HS-5 (cell line): ENCODE measurements at places on chromosomes 6 and 20.

DNA sequence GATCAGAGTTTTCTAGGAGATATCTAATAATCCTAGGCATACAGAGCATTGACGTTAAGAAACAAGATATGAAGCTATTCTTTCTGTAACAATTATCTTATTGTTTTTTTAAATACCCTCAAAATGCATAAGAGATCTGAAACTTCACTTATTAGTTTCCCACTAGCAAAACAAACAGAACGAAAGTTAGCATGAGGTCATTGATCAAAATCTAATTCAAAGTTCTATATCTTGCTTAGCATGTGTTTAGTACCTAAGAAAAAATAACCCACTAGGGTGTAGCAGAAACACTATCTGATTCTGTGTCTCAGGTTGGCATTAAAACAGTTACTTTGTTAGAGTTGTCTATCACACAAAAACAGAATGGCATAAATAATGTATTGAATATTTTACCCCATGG is 1288.4 kb downstream of the EPHA7 start:
- DNase-seq: no peak

GRCh38 chr6:158843751-158844683 is 24.8 kb upstream of the EZR start:
- no peak for DNase-seq

GRCh38 chr6:25326126-25326525 is 47.0 kb downstream of the CARMIL1 start:
- no peak for DNase-seq

DNA sequence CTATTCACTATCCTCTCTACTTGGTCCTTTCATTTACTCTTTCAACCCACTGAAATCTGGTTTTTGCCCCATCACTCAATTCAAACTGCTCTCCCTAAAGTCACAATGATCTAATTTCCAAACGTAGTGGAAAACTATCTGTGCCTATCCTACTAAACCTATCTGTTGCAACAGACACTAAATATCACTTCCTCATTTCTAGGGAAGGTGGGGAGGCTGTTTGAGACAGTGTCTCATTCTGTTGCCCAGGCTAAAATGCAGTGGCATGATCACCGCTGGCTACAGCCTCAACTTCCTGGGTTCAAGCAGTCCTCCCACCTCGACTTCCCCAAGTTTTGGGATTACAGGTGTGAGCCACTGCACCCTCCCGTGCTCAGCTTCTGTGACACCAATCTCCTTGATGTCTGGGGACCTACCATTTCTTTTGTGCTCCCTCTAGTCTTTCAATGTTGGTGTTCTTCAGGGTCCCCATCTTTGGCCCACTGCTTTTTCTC is 8.8 kb downstream of the RANBP9 start:
- no peak for DNase-seq

- no peak for DNase-seq
These were observed 194.4 kb downstream of the BTBD3 start for GRCh38 chr20:12112089-12112474.

- DNase-seq: no peak
These were observed 509 bp upstream of the TPD52L2 start for GRCh38 chr20:63864545-63864977.

- DNase-seq: no peak
These were observed 596.8 kb upstream of the JAG1 start for GRCh38 chr20:11270566-11270965.

DNA sequence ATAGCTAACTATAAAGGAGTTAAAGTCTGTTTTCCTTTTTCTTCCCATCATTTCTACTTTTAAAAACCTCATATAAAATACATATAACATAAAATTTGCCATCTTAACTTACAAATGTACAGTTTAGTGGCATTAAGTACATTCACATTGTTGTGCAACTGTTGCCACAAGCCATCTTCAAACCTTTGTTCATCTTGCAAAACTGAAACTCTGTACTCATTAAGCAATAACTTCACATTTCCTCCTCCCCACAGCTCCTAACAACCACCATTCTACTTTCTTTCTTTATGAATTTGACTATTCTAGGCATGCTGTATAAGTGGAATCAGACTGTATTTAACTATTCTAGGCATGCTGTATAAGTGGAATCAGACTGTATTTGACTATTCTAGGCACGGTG is 4.5 kb downstream of the CCDC170 start:
- DNase-seq: no peak

DNA sequence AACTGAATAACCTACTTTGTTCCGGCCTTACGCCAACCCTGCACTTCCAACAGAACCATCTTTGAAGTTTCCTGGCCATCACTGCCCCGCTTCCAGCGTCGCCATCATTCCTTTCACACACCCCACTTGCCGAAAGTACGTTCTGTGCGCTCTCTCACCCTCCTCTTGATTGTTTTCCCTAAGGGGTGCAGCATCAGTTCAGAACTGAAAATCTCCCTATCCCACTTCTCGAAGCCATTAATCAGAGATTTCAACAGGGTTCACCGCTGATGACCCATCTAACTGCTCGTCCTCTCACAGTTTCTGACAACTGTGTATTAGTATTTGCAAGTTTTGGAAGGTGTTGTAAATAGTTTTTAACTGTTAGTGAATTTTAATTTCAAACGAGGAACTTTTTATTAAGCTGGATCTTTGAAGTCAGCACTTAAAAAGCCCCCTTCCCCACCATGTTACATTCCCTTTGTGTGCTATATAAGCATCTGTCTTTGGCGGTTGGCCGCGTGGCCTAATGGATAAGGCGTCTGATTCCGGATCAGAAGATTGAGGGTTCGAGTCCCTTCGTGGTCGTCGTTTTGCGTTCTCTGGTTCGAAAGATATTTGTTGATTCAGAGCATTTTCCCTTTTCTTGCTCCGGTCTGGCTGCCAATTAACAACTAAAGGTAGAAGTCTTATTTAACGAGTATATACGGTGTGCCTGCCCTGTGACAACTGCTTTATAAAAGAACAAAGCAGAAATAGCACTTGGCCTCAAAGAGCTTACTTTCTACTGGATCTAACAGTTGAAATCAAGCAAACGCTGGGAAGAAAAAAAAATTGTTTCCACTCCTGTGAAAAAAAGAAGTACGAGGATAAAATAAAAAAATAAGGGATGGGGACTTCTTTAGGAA is 42.6 kb downstream of the TRIM27 start:
- no peak for DNase-seq
